ENCODE measurements at places on chromosomes 4 and X. TPM values are rescaled to one million over a fixed set of nuclear protein-coding genes. Genes with fewer than 3 reads are reported as not detected.

CNOT6L gene
- 18.9 TPM for total RNA-seq

TSC22D3 gene
- 232 TPM for total RNA-seq

CAPN6 gene
- total RNA-seq: 0.81 TPM

GAGE13 gene
- total RNA-seq: not detected

SFRP2 gene
- total RNA-seq: 64.8 TPM

SYN1 gene
- total RNA-seq: 0.68 TPM

VSIG1 gene
- not detected for total RNA-seq

CYTL1 gene
- 3.6 TPM for total RNA-seq

PDLIM5 gene
- 221 TPM for total RNA-seq

NAP1L2 gene
- 7.5 TPM for total RNA-seq

TEX13D gene
- not detected for total RNA-seq

RBMX gene
- 334 TPM for total RNA-seq

PACRGL gene
- 18.6 TPM for total RNA-seq

DNA sequence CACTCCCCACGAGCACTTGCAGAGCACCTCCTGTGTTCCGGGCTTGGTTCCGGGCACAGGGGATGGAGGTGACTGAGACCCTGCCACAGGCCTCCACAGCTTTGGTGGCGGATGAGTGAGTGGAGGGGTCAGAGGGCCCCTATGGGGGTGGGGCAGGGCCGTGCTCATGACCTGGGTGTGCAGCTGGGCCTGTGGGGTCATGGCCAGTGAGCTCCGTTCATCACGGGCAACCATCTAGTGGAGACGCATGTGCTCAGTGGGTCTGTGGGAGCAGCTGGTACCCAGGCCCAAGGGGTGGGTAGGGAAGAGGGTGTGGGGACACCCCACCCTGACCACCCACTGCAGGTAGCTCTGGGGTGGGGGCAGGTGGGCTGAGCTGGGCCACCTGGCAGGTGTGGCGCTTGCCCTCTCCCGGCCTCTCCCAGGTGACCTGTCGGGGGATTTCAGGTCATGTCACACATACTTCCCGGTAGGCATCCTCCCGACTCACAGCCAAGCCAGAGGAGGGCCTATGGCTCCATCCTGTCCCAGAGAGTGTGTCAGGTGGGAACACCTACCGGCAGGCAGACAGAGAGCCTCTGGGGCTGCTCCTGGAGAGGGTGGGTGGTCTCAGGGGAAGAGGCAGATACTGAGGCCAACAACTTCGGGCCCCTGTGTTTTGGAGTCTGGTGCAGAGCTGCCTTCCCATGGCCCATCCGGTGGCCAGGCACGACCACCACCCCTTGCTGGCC lies 3.6 kb downstream of the PSAPL1 start:
- H3K4me3 ChIP-seq: no peak overlapping the region
- no peaks in the 10 kb centered on the region for H3K4me1 ChIP-seq
- H3K36me3 ChIP-seq: no peaks in the 10 kb centered on the region
- H3K27ac ChIP-seq: no peak overlapping the region
- H3K27me3 ChIP-seq: no peaks in the 10 kb centered on the region

- no peaks in the 10 kb centered on the region for H3K36me3 ChIP-seq
- no peaks in the 10 kb centered on the region for H3K4me1 ChIP-seq
- no peak for DNase-seq
- H3K27me3 ChIP-seq: no peaks in the 10 kb centered on the region
- no peak overlapping the region for H3K27ac ChIP-seq
Observed at GRCh38 chr4:74410272-74410671, 34.7 kb upstream of the AREG start.

- H3K4me1 ChIP-seq: peaks cover 11% of the 10 kb centered on the region
- DNase-seq: no peak
- peaks cover 26% of the 10 kb centered on the region for H3K36me3 ChIP-seq
- H3K27me3 ChIP-seq: no peaks in the 10 kb centered on the region
Observed at GRCh38 chrX:47566841-47567240, 5.8 kb downstream of the ARAF start.

DNA sequence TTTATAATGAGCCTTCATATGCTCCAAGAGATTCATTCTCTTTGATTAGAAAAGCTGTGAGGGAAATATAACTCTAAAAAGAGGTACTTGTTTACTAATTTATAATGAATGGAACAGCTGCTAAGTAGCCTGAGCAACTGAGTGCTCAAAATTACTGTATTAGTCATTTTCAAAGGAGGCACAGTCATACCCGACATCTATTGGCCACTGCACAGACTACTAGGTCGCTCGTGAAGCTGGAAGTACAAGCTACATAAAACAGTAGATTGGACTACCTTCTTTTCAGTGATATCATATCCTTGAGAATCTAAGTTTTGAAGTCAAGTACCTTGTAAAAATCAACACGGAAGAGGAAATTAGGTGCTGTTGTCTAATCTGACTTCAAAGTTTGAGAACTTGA lies 52.0 kb upstream of the GLRB start:
- no peaks in the 10 kb centered on the region for H3K27me3 ChIP-seq
- H3K27ac ChIP-seq: no peak overlapping the region
- H3K36me3 ChIP-seq: no peaks in the 10 kb centered on the region
- no peaks in the 10 kb centered on the region for H3K4me1 ChIP-seq
- no peak overlapping the region for H3K4me3 ChIP-seq

- no peak overlapping the region for H3K4me3 ChIP-seq
- no peaks in the 10 kb centered on the region for H3K36me3 ChIP-seq
- no peak overlapping the region for H3K27ac ChIP-seq
- H3K4me1 ChIP-seq: peaks cover 7% of the 10 kb centered on the region
- H3K27me3 ChIP-seq: no peaks in the 10 kb centered on the region
Observed at GRCh38 chrX:133527415-133527814, 112.1 kb upstream of the GPC4 start.

DNA sequence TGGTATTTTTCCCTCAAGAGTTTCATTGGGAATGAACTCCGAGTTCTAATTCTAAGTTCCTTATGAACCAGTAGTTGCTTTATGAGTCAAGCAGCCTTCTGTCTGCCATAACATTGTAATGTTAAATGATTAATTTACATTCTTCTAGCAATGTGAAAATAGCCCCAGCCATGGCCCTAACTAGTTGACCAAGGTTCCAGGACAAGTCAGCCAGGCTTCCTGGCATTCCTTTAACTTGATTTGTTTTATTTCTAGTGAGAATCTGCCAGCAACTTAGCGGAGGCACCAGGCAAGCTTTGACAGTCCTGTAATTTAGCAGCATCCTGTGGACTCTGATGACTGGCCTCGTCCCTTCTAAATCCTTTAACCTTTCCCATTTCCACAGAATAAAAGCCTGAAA lies 69.0 kb downstream of the GLRA2 start:
- DNase-seq: no peak
- H3K4me3 ChIP-seq: no peak overlapping the region
- no peaks in the 10 kb centered on the region for H3K27me3 ChIP-seq

DNA sequence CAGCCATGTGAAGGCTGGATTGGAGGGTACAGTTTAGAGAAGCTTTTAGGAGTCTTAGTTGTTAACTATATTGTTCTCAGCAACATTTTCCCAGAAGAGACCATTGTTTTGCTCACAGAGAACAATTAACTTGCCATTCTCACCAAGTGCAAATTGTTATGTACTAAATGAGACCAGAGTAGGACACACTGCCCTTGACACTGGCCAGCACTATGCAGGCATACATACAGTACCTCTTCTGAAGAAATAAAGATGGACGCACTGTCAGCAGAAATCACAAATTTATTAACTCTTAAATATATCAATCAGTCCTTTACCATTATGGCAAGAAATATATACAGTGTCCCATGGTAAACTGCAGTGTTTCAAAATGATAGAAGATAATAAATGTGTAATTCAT lies 309.4 kb downstream of the CAMK2D start:
- peaks cover 44% of the 10 kb centered on the region for H3K4me1 ChIP-seq
- H3K4me3 ChIP-seq: no peak overlapping the region
- no peaks in the 10 kb centered on the region for H3K27me3 ChIP-seq

GRCh38 chrX:9857575-9858474 lies 71.6 kb downstream of the SHROOM2 start:
- no peaks in the 10 kb centered on the region for H3K27me3 ChIP-seq
- H3K4me1 ChIP-seq: no peaks in the 10 kb centered on the region
- DNase-seq: peak; percentile 35
- no peak overlapping the region for H3K4me3 ChIP-seq

DNA sequence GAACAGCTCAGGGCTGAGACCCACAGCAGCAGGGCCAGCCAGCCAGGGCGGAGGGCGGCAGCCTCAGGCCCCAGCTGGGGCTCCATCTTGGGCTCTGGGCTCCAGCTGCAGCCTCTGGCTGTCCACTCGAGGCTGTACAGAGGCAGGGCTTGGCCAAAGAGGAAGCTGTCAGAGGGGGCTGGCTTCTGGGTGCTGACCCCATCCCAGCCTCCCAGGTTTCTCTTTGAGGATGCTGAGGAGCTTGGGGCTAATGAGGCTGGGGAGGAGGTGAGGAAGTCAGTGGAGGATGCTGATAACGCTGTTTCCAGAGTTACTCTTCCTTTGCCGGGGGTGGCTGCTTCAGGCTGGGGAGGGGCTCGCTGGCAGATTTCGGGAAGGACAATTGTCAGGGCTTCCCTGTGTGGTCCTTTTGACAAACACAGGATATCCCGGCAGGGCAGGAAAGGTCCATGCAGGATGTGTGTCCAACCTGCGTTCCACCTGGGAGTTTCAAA lies at the start of gene DIPK2B:
DIPK2B (minus strand) TSS at position 136 of the 494 bp plus-strand sequence; CDS start at position 86, 50 bp downstream.
- H3K4me3 ChIP-seq: no peak within 1 kb of the TSS
- peak within 1 kb of the TSS; percentile 59 for H3K27ac ChIP-seq
- H3K36me3 ChIP-seq: no peaks in the 10 kb centered on the region
- no peaks in the 10 kb centered on the region for H3K4me1 ChIP-seq
- DNase-seq: no peak

DNA sequence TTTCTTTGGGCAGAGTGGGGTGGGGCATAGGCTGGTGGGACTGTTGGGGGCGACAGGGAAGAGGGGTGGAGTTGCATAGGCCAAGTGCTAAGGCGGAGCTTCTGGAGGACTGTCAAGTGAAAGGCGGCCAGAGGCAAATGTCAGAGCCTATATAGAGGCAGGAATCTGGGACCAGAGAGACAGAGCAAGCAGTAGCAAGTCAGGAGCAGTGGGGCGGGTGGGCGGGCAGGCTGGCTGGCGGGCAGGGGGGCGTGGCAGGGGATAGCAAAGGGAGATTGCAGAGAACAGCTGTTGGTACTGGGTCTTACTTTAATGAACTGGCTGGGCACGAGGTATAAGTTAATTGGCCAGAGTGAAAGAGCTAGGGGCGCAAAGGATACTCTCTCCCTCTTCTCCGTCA lies 89.8 kb downstream of the RTL9 start:
- DNase-seq: no peak
- no peaks in the 10 kb centered on the region for H3K27me3 ChIP-seq
- no peaks in the 10 kb centered on the region for H3K36me3 ChIP-seq

GRCh38 chr4:112516471-112517066 lies 589 bp upstream of the NEUROG2 start:
- H3K27ac ChIP-seq: no peak overlapping the region
- no peaks in the 10 kb centered on the region for H3K36me3 ChIP-seq
- peaks cover 75% of the 10 kb centered on the region for H3K27me3 ChIP-seq
- peak overlapping the region; percentile 47 for H3K4me3 ChIP-seq

DNA sequence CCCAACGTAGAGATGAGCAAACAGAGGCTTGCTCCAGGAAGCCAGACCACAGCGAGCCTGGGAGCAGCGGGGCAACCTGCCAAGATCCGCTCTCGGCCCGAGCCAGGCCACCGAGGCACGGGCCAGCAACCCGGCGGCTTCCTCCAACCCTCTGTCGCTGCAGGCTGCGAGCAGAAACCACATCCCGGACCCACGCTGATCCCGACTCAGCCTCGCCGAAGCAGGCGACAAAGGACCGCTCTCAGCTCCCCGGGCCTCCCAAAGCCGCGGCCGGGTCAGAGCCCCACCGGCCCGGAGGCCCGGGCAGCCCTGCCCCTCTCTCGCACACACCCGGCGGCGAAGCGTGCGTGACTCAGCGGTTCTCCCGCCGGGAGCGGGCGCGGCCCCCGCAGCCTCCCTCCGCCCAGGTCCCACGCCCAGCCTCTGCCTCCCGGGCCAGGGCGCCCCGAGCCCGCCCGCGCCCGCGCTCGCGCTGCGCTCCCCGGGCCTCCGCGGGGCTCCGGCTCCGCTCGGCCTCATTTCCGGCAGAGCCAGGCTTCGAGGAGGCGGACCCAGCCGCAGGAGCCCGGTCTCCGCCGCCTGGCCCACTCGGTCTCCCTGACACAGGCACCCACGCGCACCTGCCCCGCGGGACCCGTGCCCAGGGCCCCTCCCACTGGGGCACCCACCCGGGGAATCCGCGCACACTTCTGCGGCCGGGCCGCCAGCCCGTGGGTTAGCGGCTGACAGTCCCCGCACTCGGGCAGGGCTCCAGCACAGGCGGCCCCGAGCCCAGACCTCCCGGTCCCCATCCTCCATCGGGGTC lies 1.7 kb downstream of the PPP2R2C start:
- H3K4me1 ChIP-seq: peaks cover 20% of the 10 kb centered on the region
- peaks cover 62% of the 10 kb centered on the region for H3K27me3 ChIP-seq
- peak overlapping the region; percentile 50 for H3K4me3 ChIP-seq
- no peak overlapping the region for H3K27ac ChIP-seq

DNA sequence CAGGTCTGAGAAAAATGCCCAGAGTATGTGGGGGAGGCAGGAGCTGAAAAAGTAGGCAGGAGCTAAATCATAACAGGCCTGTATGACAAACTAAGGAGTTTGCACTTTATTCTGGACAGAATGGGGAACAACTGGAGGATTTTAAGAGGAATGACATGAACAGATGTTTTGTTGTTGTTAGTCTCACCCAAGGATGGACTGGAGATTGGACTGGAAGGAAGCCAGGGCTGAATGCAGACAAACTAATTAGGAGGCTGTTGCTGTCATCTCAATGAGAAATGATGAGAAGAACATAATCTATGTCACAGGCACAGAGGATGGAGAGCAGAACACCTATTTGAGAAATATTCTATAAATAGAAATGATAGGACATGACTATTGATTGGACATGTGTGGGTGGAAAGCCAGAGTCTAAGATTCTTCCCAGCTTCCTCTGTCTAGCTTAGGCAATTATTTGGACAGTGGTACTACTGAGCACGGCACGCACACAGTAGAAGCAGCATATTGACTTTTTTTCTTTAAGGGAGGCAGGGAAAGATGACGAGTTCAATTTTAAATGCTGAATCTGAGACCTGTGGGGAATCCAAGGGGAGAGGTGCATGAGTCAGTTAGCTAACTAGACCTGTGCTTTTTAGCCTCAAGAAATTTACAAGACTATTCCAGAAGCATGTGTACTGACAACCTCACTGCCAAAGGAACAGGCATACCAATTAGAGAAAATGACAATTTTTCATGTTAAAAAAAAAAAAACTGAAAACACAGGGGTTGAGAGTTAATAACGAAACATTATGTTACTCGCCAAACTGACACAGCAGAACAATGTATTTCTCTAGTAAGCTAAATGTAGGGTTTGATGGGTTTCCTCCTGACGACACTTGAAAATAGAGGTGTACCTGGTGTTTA lies 963 bp upstream of the USO1 start:
- H3K27me3 ChIP-seq: no peaks in the 10 kb centered on the region
- H3K4me3 ChIP-seq: peak overlapping the region; percentile 74
- DNase-seq: no peak
